ENCODE measurements at places on chromosomes 13 and 19.
A peak's percentile ranks its signal among the peaks of the same experiment; 100 is the strongest.

DNA sequence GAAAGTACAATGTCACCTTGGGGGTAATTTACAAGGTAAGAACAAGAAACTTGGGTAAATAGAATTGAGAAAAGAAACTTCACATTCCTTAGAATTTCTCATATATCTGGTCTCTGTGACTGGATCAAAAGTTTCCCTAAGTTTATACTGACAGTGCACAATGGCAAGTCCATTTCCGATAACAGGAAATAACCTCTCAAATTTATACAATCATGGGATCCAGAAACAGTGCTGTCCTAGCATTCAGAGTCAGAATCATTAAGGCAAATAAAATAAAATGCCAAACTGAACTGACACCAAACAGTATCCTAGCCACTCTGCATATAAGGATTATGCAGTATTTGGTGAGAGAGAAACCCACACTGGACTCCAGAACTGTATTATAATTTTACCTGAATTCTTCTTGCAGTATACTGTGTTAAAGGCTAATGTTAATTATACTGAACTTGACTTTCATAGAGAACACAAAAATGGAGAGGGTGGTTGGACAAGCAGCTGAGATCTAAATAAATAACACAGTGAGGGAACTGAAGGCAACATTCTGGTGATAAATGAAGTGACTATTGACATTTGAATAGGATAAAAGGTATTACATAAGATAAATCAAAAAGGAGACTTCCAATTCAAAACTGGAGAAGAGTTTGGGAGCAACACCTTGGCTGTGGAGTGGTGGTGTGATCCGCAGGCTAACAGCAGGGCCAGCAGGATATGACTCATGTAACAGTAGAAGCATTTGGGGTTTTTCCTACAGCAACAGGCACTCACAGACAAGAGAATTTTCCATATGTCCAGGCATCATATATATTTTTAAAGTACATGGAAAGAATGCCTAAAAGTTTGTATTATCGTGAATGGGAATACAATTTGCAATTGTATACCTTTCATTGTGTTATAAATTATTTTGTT, 932.5 kb upstream of the MIR17HG start:
- no peak for DNase-seq

DNA sequence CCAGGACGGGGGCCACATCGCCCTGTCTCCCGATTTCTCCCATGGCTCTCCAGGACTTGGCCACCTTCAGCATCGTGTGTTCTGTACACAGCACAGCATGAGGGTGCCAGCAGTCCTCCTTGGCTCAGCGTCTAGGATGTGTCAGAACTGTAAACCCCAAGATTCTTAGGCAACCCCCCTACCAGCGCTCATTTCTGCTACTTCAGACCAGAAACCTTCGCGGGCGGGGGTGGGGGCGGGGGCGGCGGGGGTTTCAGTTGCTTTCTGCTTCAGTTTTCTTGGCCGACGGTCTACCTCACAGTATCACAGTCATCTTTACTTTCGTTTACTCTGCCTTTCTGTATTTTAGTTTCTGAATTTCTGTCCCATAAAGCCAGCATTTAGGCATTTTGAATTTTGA, 82.4 kb downstream of the GGACT start:
- DNase-seq, result peak; percentile 33

DNA sequence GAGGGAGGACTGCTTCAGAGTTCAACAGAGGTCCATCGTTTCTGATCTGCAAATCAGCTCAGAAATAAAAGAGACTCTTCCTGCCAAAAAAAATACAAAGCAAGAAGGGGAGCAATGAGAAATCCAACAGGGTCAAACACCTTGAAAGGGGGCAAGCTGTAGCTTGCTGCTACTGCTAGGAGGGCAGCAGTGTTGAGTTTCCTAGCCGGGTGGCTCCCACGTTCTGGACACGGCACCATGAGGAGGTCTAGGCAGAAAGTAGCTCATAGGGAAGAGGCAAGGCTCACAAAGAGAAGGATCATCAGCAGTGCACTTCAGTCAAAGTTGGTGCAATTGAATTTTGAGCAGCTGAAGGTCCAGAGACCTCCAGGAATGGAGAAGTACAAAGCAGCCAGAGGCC, 75.3 kb downstream of the FOXO1 start:
- DNase-seq, result no peak

DNA sequence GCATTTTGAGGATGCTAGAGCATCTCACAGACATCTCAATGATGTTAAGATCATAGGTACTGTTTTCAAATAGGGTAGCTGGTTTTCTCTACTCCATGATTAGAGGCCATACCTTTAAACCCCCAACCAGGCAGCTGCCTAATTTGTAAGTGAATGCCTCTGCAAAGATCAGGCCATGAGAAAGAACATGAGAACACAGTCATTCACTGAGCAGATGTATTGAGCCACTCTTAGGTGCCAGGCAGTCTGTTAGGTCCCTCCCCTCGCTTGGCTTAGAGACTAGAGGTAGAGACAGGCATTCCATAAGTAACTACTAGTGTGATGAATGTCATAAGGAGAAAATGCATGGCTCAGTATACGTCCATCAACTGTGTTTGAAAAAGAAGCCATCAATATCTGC, 410.0 kb downstream of the FGF9 start:
- no peak for DNase-seq

DNA sequence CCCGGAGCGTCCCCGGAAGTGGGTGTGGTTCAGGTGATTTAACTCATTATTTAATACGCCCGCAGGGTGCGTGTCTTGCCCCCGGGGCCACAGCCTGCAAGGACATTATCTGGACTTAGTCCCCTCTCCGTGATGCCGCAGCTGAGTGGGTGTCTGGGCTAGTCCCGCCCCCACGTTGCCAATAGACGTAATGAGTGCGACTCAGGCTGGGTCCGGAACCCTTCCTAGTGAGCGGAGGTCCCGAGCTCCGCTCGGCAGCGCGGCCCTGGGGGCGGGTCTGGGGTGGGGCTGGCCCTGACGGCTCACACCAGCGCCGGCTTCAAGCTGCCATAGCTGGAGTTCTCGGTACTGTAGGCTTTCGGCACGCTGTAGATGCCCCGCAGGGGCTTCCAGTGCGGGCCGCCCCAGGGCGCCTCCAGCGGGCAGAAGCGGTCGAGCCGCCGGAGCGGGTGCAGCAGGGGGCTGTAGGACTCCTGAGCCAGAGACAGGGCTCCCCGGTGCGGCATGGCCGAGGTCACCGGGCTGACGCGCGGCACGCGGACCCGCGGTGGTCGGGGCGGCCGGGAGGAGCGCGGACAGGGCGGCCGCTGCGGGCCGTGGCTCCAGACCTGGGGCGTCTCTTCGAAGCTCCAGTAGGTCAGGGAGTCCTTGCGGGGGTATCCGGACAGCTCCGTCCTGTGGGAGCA, 918 bp upstream of the LHB start:
- peak; percentile 38 for DNase-seq

GRCh38 chr19:10643172-10643967, 10.8 kb upstream of the ILF3 start:
- DNase-seq, result no peak

Measured in stimulated activated CD4-positive, alpha-beta T cell treated with anti-CD3 and anti-CD28 coated beads, Interleukin-2, amount 100 ng/mL, for 4 hours (primary cell).